ENCODE measurements at places on chromosomes 5 and 9. TPM values are rescaled to one million over a fixed set of nuclear protein-coding genes. Genes with fewer than 3 reads are reported as not detected.
A peak's percentile ranks its signal among the peaks of the same experiment; 100 is the strongest.

GRCh38 chr5:168356592-168356991 lies 65.1 kb downstream of the WWC1 start:
- no peak for DNase-seq

- DNase-seq = peak; percentile 78
Observed at GRCh38 chr9:107336718-107337360, 53.8 kb downstream of the RAD23B start.

- DNase-seq = peak; percentile 87
Observed at GRCh38 chr5:112649882-112650281, 87.8 kb upstream of the APC start.

DNA sequence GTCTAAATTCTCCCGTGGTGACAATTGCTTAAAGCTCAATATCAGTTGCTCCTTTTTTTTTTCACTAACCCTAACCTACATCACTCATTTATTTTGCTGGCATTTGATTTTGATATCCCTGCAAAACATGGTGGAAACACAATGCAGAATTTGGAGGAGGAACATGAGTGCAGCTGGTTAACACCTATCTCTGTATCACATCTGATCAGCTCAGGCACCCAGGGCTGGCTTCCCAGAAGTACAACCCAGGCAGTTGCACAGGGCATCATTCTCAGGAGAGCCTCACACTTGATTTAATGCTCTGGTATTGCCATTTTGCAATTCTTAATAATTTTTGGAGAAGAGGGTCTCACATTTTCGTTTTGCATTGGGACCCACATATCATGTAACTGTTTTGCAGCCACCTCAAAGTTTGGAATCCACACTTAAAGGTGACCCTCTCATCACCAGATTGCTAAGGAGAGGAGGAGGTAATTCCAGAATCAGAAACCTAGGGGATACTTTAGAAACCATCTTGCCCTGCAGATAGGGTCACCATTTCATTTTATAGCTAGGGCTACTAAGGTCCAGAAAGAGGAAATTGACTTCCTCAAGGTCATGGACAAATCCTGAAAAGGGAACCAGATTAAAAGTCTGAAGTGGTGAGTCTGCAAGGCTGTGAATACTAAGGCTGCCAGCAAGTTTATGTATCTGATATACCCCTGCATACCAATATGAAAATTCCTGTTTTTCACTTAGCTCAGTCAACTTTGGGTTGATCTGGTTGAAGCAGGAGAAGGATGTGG lies 19.3 kb upstream of the ADAM19 start:
- no peak for DNase-seq

GRCh38 chr9:95003689-95004410 lies 277.4 kb downstream of the AOPEP start:
- peak; percentile 63 for DNase-seq

DNA sequence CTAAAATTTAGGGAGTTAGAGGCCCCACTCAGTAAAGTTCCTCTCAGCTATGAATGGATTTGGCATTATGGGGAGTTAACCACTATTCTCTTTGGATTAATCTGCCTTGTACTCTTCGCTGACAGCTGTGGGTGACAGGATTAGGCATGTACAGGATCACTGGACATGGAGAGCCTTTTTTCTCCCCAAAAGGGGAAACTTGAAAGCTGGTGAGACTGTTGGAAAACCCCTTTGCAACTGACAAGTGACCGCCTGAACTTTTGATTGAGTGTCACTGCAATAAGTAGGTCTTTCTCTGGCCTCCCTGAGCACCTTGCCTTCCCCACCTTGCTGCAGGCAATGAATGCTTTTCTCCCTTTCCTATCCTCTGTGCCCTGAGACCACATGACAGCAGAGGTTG lies 68.3 kb downstream of the ERP44 start:
- no peak for DNase-seq

DNA sequence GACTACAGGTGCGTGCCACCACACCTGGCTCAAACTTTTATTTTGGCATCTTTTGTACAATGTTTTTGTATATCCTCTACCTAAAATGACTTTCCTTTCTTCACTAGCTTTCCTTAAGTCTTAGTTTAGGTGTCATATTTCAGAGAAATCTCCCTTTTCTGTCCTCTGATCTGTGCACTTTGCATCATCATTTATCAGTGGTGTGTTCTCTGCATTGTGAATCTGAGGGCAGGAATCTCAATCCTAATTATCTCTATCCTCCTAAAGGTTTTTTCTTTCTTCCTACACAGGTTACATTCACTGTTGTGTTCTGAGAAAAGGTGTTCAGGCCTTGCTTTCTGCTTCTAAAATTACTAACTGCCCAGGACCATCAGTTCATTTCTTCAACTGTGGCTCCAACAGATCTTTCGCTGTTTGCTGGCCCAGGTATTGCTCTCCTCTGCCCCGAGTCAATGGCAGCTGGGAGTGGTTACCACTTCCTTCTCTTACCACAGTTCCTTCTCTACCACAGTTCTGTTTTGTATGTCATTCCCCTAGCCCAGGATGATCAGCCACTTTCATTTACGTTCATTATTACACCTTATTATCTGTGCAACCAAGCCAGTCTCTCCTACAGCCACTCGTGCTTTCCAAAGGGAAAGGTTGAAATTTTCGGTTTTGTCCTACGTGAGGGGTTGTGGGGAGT lies 14.0 kb downstream of the TGFBR1 start:
- no peak for DNase-seq

BTNL8 gene
- total RNA-seq = 1.0 TPM

NKD2 gene
- 4.2 TPM for total RNA-seq

DNA sequence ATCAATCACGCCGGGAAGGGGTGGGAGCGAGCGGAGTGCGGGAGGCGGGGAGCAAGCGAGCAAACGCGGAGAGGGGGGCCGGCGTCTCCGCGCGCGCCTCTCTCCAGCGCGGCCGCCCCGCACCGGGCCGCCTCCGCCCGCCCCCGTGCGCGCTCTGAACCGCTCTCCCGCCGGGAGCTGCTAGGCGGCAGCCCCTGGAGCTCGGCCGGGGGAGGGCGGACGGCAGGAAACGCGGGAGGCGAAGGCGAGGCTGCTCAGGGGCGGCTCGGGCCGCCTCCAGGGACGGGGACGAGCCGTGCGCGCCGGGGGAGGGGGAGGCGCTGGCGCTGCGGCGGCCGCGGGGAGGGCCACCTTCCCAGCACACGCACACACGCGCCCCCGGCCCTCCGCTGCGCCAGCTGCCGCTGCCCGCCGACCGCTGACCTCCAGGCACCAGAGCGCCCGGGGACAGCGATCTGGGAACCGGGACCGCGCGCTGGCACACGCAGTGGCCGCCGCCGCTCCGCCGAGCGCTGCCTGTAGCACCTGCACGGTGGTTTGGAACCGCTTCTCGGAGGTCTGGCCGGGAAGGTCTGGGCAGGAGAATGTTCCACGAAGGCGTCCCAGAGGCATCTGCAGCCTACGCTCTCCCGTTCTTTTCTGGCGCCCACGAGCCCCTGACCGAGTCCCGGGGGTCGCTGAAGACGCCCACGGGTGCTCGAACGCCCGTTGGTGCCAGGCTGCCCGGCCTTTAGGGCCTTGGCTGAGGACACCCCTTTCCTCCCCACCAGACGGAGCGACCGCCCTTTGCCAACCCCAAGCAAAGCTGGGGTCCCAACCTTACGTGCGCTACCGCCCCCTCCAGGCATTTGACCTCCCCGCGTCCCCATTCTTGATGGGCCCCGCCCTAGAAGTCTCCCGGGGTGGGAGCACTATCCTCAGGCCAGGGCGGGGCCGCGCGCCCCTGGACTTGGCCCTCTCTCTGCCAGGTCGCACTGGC lies at the start of gene GABBR2:
TSS of gene GABBR2 (minus strand) at position 3 of the 979 bp plus-strand sequence. CDS start 198 bp downstream, outside the sequence.
- no peak for DNase-seq

GRCh38 chr9:104779946-104780535 lies 16.1 kb downstream of the NIPSNAP3B start:
- peak; percentile 16 for DNase-seq

DNA sequence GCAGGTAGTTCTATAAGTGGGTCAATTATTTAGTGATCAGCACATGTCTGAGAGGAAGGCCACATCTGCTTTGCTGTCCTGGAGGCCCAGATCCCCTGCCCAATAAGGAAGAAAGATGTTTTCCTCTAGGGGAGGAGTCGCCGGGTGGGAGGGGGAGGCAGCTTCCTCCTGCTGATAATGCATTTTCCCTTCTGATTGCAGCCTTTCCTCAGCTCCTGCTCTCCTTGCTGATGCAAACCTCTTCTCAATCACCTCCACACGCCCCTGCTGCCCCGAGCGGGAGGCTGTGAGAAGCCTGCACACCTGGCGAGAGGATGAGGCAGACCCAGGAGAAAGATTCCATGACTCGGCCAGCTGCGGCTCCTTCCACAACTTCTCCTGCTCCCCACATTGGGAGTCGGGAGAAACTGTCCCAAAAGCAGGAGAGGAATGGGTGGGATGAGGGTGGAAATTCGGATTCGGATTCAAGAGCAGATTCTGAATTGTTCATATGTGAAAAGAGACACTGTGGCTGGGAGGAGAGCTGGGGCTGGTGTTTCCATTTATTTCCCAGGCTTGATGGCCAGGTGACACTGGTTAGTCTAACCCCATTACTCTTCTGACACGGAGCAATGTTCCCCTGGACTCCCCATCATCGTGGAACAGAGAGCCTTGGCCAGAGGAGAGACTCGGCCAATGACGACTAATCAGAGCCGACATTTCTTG lies 6.8 kb upstream of the NTNG2 start:
- no peak for DNase-seq

- DNase-seq = no peak
Observed at GRCh38 chr5:179135006-179135405, 74.8 kb downstream of the ZNF354C start.

GRCh38 chr5:159073026-159073425 lies 26.7 kb downstream of the EBF1 start:
- no peak for DNase-seq

- DNase-seq = no peak
Observed at GRCh38 chr9:128713941-128714573, 9.9 kb downstream of the ZDHHC12 start.

AFAP1L1 gene
- 5.9 TPM for total RNA-seq

- no peak for DNase-seq
Observed at GRCh38 chr5:159155960-159156359, 53.4 kb downstream of the RNF145 start.

GPX8 gene
- total RNA-seq = 0.99 TPM

- no peak for DNase-seq
Observed at GRCh38 chr5:9761706-9762105, 131.6 kb upstream of the TAS2R1 start.

- no peak for DNase-seq
Observed at GRCh38 chr5:62432621-62433064, 20.1 kb downstream of the IPO11 start.

- no peak for DNase-seq
Observed at GRCh38 chr9:100052375-100052774, 46.4 kb downstream of the ERP44 start.

FAXDC2 gene
- 10.9 TPM for total RNA-seq

- no peak for DNase-seq
Observed at GRCh38 chr9:100579665-100580064, 1.8 kb downstream of the CAVIN4 start.

DNA sequence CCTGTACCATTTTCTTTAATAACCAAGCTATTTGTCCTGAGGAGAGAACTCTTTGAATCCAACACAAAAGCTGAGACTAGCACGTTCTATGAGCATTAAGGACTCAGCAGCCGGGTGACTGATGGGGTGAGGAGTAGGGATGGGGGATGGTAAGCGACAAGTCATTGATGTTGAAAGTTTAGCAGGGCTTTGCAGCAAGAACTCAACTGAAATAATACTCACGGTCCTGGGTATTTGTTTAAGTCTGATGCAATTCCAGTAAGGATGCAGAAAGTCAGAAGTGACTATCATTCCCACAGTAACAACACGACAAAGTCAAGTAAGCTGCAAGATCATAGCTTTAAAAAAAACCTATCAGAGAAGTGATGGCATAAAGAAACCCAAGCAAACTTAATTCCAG lies 131.1 kb downstream of the ACTL7B start:
- DNase-seq = no peak

C1QTNF2 gene
- not detected for total RNA-seq

GRCh38 chr5:122076669-122077365 lies 1.2 kb downstream of the LOX start:
- peak; percentile 73 for DNase-seq

Data from body of pancreas (tissue), 4 donors.